ENCODE measurements at places on chromosomes 13 and 19. TPM values are rescaled to one million over a fixed set of nuclear protein-coding genes. Genes with fewer than 3 reads are reported as not detected.

Gene ZNF320
- 6.8 TPM for total RNA-seq

Gene TEX101
- total RNA-seq = not detected

Gene KIR3DL1
- total RNA-seq = not detected

Gene MAP1S
- 24.6 TPM for total RNA-seq

Gene ITGBL1
- 4.7 TPM for total RNA-seq

Gene GPR12
- total RNA-seq = not detected

Data from epithelial cell of umbilical artery (primary cell).